GM13976 (cell line): ENCODE measurements at places on chromosomes 2 and 18.

DNA sequence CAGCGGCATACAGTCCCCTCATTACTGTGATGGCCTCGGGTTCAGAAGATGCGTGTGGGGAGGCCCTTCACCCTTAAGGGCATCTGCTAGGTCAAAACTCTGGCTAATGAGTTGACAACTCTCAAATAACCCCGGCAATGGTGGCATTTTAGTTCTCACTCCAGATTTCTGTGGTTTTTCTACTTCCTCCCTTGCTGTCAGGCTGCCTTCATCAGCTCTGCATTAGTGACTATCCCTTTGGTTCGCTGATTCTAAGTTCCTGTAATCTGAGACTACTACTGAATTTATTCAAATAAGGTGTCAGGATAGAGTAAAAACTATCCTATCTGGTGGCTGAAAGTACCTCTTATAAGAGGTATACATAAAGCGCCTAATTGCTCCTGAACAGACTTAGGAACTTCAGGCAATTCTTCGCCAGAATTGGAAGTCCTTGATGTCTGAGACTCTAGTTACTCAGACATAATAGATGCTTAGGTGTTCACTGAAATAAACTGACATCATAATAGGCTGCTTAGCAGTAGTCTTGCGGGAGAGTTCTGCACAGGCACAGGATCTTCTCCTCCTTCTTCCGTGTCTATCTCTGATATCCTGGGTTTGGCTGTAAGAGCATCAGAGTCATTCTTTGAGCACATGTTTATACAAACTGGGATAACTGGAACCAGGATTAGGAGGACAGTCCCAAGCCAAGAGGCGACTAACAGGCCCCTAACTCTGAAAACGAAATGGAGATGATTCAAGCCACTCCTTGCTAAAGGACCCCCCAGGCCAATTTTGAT lies 194.5 kb downstream of the DNER start:
- no peak for DNase-seq

GRCh38 chr2:104408266-104408665 lies 445.6 kb upstream of the POU3F3 start:
- no peak for DNase-seq

DNA sequence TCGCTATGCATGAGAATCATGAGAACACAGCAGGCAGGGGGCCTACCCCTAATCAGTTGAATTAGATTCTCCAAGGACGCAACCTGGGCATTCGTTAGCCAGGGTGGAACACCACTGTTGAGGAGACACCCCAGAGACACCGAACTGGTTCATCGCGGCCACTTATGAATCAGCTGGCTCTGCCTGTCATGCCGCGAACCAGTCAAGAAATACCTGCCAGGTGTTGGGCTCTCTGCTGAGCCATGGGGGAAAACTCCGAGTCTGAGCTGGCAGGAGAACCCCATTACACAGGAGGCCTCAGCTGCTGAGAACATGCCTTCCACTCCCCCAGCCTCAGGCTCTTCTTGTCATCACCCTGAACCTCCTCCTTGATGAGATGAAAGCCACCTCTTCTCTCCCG lies 184.3 kb downstream of the SMAD7 start:
- no peak for DNase-seq

- no peak for DNase-seq
These were observed 140.2 kb downstream of the PIEZO2 start for GRCh38 chr18:11009147-11009546.

GRCh38 chr2:55672630-55673029 lies 21.0 kb downstream of the PNPT1 start:
- DNase-seq: no peak

DNA sequence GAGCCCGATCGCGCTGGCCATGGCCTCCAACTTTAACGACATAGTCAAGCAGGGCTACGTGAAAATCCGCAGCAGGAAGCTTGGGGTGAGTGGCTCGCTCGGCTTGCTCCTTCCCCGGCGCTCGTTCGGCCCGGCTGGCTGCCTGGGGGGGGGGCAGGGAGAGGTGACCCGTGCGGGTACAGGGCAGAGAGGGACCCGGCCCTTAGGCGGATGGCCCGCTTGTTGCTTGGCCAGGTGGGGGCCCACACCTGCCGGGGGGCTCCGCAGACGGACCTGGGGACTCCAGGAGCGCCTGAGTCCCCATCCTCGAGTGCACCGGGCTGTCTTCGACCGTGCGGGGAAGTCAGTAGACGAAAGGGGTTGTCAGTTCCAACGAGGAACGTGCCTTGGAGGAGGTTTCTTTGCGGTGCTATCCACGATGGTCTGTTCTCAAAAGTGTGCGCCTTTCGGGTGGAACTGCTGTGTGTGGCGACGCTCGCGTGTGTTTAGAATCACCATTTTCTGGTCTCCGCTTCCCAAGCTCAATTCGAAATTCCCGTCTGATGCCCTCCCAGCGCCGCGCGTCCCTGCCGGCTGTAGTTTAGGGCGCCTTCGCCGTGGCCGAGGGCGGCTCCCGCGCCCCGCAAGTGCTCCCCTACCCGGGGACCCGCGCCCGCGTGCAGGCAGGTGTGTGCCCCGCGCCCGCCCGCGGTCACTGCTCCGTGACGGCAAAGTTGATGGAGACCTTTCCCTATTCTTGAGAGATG lies 711 bp downstream of the DOK6 start:
- DNase-seq: no peak

DNA sequence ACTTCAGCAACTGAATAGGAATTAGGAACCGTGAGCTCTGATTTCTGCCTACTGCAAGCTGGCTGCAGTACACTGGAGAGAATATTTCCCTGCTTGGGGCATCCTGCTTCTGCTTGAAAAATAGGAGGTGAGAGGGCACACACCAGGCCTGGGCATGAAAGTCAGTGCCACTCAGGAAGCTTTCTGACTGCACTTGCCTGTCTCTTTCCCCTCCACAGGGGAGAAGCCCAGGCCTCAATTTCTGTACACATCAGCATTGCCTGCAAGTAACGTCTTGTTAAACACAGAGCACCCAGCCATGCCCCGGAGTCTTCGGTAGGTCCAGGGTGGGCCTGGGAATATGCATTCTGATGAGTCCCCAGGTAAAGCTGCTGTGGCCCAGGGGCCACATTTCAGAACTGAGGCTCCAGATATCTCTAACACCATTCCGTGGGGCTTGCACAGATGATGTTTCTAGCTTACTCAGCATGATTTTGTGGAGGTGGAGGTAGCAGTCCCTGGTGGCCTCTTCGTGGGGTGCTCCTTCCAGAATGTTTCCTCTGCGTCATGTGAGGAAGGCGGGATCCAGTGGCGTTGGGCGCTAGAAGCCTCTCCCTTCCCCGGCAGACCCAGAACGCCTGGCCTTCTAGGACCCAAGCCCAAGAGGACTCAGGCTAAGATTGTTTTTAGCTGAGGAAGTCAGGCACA lies 114.1 kb downstream of the ZBTB7C start:
- DNase-seq: no peak

DNA sequence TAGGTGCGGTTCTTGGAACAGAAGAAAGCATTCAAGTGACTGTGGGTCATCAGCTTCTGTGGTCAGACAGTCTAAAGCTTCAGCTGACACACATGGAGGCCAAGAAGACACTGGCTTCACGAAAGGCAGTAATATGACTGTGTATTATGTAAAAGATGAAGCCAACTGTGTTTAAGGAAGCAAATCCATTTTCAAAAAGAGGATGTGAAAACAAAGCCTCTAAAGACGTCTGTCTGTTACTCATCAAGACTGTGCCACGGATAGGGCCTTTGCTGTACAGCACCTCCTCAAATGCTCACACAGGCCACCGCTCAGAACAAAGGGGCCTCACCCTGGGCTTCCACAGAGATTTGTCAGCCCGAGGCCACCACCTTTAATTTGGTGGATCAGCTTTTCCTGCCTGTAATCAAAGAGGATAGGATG lies 21.1 kb upstream of the TMEM163 start:
- peak; percentile 62 for DNase-seq

- peak; percentile 53 for DNase-seq
These were observed 37.8 kb upstream of the KCNF1 start for GRCh38 chr2:10873790-10874437.

GRCh38 chr2:241163601-241164118 lies 13.4 kb downstream of the PPP1R7 start:
- no peak for DNase-seq

DNA sequence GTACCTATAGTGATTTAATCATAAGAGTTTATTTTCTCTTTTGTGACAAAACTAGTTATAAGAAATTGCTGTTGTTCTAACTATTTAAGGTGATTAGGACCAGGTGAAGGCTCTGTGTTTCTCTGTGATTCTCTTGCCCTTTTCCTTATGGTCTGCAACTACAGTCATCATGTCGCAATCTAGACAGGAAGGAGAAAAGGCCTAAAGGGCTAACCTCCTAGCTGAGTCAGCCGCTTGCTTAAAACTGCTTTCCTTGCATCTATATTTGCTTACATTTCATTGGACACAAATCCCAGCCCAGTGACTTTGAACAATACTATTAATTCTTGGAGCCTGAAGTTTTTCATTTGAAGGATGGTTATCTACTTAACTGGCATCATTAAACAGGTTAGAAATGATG lies 93.1 kb downstream of the PIK3C3 start:
- DNase-seq: no peak

- DNase-seq: no peak
These were observed 15.9 kb downstream of the TMX3 start for GRCh38 chr18:68699043-68699442.

GRCh38 chr2:56379066-56379465 lies 195.3 kb downstream of the CCDC85A start:
- DNase-seq: no peak

DNA sequence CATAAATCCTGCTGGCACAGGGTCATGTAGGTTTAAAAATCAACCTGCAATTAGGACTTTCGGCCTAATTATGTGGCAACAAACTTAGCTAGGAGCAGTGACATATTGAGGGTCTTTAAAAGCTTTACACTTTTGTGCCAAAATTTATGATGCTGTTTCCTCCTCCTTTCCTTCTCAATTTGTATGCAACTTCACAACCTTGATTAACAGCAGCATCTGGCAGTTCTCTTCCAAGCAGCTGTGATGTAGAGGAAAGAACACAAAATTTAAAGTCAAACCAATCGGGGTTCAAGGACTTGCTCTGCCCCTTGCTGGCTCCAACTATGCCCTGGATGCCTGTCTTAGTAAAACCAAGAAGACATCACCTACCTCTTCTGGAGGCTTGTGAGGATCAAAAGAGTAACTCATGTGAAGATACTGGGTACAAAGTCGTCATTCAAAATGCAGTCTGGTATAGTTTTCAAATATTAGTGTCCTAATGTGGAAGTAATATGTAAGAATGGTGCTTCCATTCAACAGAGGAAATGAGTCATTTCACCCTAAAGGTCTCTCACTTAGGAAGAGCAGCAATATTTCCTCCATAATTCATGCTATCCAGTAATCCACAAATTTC lies 94.7 kb downstream of the ANKRD44 start:
- no peak for DNase-seq

- no peak for DNase-seq
These were observed 77.8 kb downstream of the CTAGE1 start for GRCh38 chr18:22339913-22340312.
